H9 (cell line): ENCODE measurements at places on chromosomes 11 and 22. TPM values are rescaled to one million over a fixed set of nuclear protein-coding genes. Genes with fewer than 3 reads are reported as not detected.

- DNase-seq: no peak
These were observed 13.1 kb downstream of the ZBED5 start for GRCh38 chr11:10844796-10845195.

- no peak for DNase-seq
These were observed 33.4 kb downstream of the CD82 start for GRCh38 chr11:44598831-44599230.

- DNase-seq: peak; percentile 83
These were observed 10.5 kb downstream of the EMSY start for GRCh38 chr11:76455331-76455730.

Gene NKAPD1
- 22.7 and 25.9 TPM in 2 replicates for total RNA-seq

Gene GPHA2
- total RNA-seq: 1.3 and 2.1 TPM in 2 replicates

GRCh38 chr22:38441620-38442287 is 13.2 kb downstream of the KCNJ4 start:
- DNase-seq: no peak
